Esophagus muscularis mucosa (tissue), 4 donors: ENCODE measurements at places on chromosomes 5 and 9. TPM values are rescaled to one million over a fixed set of nuclear protein-coding genes. Genes with fewer than 3 reads are reported as not detected.

Gene PRLR
- 0.66 TPM for total RNA-seq

Gene OR1Q1
- not detected for total RNA-seq

Gene SLC6A19
- total RNA-seq: not detected

Gene APBA1
- 5.8 TPM for total RNA-seq

Gene COL5A1
- 75.2 TPM for total RNA-seq

Gene SLC6A3
- total RNA-seq: 0.06 TPM

Gene FRRS1L
- 4.8 TPM for total RNA-seq

Gene PLPP7
- total RNA-seq: 13.3 TPM

Gene C9orf153
- 0.46 TPM for total RNA-seq

Gene MARCOL
- total RNA-seq: not detected

Gene IL13
- total RNA-seq: not detected

Gene NEUROG1
- not detected for total RNA-seq

Gene SPRY4
- 25.6 TPM for total RNA-seq

Gene MYMK
- total RNA-seq: not detected

Gene CNTFR
- total RNA-seq: 3.8 TPM

Gene PCDHGA3
- 1.9 TPM for total RNA-seq

Gene LHX2
- total RNA-seq: not detected

Gene CA9
- total RNA-seq: 2.2 TPM

Gene REEP2
- total RNA-seq: 24.5 TPM

Gene C5orf46
- not detected for total RNA-seq

Gene SERF1A
- 16.2 TPM for total RNA-seq

Gene SLIT3
- total RNA-seq: 86.6 TPM
